ENCODE measurements at places on chromosomes 4 and X.

DNA sequence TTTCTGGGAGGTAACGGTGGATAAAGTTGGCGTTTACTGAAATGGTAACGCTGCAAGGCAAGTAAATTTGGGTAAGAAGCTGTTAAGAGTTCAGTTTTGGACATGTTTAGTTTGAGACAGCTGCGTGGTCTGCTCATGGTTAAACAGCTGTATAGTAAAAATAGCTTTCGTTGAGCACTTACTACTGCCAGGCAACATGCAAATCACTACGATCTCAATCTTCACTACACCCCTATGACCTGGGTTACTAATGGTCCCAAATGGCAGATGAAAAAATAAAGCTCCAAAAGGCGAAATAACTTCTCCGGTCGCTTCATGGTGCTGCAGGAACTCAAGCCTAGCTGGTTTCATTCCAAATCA lies 22.2 kb downstream of the FABP2 start:
- no peak for DNase-seq

- DNase-seq = no peak
Measured at GRCh38 chr4:165011403-165011802, 20.4 kb upstream of the TRIM60 start.

DNA sequence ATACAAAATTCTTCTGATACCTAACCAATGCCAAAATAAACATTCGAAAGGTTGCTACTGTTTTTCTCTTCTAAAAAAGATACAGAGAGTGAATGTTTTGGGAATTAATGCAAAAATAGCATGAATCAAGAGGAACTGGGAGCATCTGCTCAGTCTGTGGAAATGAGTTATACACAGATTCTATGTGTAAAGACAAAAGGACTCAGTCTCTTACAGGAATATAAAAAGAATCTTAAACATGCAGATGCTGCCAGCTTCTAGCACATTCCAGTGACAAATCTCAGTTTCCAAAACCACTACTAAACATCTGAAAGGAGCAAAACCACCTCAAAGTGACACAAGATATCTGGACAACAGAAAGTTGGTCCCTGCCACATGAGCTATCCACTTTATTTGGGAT lies 55.0 kb downstream of the PAPSS1 start:
- no peak for DNase-seq

DNA sequence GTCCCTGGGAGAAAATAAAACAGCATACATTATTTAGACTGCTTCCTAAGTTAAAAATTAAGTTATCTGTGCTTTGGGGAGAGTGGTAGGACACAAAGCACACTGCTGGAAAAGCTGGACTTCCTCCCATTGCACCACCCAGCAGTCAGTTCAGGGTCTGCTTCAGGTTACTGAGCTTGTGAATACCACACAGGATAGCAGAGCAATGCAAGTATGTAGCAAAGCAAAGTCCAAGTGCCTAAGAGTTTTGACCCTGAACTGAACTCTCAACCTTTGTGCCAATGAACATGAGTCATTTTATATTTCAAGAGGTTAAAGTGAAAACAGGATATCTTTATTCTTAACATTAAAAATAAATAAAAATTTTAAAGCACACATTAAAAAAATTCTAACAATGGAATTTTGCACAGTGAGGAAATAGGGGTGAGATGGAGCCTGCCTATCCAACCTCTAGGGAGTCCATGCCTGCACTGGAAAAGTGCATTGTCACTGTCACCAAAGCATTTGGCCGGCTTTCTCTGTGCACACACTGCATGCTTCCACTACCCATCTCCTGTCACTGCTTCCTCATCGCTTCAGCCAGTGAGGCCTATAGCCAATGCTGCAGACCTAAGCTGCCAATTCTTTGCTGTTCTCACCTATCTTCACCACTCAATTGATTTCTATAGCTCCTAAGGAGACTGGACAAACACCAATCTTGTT lies 50.9 kb downstream of the ABCG2 start:
- DNase-seq = no peak

DNA sequence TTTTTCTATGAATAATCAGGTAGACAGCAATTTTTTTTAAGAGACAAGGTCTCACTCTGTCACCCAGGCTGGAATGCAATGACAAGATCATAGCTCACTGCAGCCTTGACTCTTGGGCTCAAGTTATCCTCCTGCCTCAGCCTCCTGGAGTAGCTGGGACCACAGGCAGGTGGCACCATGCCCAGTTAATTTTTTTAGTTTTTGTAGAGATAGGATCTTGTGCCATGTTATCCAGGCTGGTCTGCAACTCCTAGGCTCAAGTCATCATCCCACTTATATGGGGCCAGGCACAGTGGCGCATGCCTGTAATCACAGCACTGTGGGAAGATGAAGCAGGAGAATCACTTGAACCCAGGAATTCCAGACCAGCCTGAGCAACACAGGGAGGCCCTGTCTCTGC lies 26.8 kb downstream of the AFAP1 start:
- no peak for DNase-seq

GRCh38 chr4:12071316-12071715 lies 642.6 kb upstream of the HS3ST1 start:
- DNase-seq = no peak

DNA sequence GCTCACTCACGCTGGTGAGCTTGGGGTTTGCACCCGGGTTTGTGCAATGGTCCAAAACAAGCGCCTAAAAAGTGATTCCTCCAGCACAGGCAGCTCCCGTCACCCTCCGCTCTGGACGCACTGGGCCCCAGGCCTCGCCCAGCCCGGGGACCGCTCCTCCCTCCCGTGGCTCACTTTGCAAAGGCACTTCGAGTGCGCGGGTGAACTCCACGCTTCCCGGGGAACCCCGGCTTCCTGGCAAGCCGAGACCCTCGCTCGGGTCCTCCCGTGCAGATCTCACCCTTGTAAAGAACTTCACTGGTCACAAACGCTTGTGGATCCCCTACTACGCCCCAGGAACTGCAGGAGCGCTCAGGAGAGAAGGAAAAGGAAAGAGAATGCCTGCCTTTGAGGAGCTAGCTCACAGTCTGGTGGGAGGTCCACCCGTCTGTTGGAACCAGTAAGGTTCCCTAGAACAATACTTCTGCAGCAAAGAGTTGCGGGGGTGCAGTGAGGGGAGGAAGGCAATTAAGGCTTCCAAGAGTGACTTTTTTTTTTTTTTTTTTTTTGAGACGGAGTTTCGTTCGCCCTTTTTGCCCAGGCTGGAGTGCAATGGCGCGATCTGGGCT lies at the start of gene CTPS2:
CTPS2 (minus strand) TSS at position 122 of the 608 bp plus-strand sequence. CDS start 9,767 bp downstream, outside the sequence.
- DNase-seq = peak; percentile 85

DNA sequence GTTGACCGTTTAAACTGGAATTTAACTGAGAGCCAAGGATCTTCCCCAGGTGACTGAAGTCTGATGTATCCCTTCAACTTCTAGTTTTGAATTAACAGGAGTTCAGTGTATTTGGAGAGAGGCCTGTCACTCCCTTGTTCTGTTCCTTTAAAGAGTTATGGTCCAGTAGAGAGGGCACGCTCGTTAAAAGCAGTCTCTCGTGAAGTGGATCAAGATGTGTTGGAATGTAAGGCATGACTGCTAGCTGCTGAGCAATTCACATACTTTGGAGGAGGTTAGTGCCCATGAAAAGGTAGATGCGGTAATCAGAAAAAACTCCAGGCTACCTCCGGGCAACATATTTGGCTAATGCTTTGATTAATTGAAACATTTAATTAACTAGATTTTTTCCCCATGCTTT lies 65.7 kb downstream of the SHROOM2 start:
- DNase-seq = no peak

Data from SJCRH30 (cell line).